CD4-positive, alpha-beta T cell treated with Interleukin-4 for 1 hour (primary cell): ENCODE measurements at places on chromosomes 7 and 10.
A peak's percentile ranks its signal among the peaks of the same experiment; 100 is the strongest.

GRCh38 chr10:99427566-99428190 is 2.7 kb downstream of the GOT1 start:
- no peak for DNase-seq

DNA sequence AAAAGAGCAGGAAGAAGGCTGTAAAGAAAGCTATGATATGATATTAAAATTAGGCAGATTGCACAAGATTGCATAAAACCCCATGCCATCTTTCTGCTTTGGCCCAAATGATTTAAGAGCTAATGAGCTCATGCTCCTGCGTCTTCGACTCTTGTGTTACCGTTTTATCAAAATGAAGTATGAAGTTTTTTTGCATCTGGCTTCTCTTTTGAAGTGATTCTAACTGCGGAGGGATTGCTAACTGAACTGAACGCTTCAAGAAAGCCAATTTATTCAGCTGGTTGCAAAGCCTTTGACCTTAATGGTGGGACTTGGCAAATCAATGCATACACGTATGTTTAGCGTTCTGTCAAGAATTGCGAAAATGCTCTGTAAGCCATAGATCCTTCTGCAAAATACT is 282.9 kb downstream of the TWIST1 start:
- no peak for DNase-seq

GRCh38 chr10:132403511-132404168 is 6.6 kb downstream of the PWWP2B start:
- DNase-seq: no peak

DNA sequence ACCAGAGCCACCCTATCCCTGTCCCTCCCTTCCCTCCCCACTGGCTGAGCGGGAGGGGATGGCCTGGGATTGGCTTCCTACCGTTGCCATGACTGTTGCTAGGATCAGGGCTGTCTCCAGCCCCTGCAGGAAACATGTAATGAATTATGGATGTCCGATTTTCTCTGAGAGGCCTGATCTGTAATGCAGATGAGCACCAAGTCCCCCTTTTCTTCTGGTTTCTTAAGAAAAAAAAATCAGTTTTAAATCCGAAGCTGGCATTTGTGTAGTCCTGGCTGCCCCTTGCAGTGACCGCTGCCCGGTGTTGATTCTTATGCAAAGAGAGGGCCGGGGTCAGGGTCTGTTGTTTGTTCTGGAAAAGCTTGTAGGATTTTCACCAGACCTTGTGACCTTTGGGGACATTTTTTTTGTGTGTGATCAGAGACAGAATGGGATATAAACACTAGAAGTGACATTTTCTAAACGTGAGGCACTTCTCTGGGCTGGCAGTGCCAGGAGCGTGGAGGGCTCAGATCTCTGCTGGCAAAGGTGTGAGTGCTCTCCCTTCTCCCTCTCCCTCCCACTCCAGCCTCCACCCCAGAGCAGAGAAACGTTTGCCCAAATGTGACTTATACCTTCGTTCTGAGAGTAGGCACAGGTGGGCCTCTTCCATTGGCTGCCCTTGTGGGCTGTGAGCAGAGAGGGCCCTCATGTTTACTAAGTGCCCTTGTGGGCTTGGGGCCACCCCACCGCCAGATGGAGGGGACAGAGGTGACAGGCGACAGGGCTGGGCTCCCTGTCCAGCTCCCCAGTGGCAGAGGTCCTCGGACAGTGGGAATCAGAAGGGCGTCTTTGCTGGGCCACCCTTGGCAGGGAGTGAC is 127.5 kb downstream of the DNAJB6 start:
- no peak for DNase-seq

DNA sequence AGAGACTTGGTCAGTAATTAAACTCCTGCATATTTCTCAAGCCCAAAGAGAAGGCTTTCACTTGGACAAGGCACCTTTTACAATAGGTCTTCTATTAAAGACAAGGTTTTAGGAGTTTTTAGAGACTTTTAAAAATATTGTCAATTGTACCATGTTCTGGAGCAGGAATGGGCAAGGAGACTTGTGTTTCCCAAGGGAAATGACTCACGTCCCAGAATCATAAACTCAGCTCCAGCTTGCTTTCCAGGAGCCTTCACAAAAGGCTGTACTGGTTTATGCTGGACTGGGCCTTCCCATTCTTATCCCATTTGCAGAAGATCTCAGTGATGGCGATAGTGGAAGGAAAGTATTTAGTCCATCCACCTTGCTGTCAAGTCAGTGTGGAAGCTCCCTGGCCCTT is 7.8 kb upstream of the GLI3 start:
- DNase-seq: no peak

DNA sequence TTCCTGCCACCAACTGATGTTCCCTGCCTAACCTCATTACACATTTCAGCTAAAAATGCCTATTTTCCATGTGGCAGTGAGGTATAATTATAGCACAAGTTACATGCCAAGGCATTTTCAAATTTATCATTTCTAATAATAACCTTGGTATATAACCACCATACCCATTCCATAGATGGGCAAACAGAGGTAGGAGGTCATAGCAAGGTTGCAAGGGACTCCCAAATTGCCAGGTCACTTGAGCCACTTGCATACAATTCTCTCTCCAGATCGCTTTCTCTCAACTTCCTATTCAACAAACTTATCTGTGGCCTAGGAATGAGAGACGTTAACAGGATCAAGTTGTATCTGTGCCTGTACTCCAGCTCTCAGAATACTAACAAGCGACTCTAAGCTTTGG is 108.3 kb downstream of the ATXN7L1 start:
- no peak for DNase-seq

DNA sequence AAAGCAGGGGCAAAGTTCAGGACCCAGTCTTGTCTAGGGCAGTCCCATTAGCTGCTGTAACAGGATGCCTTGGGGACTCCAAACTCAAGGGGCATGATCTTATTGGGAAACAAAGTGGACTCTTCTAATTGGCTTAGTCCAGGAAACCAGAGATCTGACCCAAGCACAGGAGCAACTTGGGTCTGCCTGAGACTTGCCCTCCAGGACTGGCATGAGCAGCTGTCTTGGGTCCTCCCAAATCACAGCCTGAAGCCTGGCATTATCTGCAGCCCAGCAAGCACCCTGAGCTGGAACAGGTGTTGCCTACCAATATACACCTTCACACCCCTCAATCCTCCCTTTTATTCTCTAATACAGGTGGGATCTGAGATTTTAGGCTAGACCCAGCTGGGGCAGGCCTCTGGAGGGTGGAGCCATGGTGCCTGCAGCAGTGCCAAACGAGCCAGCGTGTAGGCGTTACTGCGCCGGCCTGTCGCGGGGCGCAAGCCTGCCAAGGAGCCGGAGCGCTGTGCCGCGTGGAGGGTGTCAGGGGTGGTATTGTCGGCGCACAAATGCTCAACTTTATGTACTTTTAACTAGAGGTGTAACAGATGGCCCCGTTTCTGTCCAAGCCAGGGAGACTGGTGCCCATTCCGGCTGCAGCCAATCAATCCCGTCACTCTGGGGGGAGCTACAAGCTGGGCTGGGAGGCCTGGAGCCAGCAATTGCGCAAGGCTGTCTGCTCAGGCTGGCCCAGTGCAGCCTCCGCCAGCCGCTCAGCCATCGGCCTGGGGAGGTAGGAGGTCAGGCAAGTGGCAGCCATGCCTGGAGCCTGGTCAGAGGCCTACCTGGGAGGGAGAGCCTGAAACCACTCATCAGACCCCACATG is 12.8 kb upstream of the LBX1 start:
- no peak for DNase-seq

DNA sequence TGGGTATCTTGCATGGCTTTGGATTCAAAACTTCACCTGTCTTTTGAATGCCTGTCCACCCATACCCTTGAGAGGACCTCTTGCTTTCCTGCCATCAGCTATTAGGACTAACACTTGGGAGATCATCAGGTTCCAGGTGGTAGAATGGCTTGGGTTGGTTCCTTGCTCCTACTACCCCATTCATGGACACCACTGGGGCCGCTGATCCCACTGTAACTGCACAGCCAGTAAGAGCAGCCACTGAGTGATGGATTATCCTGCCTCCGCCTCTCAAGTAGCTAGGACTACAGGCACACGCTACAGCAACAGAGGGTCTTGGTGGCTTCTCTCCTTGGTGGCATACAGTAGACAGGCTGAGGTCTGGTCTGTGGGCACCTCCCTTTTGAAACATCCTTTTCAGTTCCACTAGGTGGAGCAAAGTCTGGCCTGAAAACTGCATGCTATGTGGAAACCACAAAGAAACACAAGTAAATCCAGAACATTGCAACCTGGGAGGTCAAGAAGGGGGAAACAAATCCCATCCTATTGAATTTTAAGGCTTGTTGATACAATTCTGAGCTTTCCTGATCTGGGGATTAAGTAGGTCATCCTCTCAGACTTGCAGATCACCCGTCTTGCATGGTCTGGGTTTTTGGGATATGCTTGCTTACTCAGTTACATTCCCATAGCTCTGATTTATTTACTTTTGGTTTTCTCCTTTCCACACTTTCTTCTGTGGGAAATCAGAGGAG is 9.4 kb downstream of the WBP1L start:
- DNase-seq: peak; percentile 22

- DNase-seq: no peak
Measured at GRCh38 chr7:43694399-43694748, 34.9 kb downstream of the COA1 start.

DNA sequence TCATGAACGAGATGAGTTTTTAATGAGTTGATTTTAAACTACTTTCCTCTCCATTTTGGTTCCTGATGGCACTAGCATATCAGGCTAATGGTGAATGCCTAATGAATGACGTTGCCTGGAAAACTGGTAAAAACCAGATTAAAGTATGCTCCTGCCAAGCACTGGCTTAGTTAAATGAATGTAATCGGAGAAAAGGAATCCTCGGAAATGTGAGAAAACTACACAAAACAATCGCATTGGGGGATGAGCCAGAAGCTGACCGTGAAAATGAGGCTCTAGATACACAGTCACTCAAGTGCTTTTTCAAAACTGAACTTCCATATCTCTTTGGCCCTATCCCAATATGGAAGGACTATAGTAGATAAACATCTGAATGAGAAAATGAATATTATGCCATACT is 153.8 kb upstream of the COL1A2 start:
- DNase-seq: no peak

DNA sequence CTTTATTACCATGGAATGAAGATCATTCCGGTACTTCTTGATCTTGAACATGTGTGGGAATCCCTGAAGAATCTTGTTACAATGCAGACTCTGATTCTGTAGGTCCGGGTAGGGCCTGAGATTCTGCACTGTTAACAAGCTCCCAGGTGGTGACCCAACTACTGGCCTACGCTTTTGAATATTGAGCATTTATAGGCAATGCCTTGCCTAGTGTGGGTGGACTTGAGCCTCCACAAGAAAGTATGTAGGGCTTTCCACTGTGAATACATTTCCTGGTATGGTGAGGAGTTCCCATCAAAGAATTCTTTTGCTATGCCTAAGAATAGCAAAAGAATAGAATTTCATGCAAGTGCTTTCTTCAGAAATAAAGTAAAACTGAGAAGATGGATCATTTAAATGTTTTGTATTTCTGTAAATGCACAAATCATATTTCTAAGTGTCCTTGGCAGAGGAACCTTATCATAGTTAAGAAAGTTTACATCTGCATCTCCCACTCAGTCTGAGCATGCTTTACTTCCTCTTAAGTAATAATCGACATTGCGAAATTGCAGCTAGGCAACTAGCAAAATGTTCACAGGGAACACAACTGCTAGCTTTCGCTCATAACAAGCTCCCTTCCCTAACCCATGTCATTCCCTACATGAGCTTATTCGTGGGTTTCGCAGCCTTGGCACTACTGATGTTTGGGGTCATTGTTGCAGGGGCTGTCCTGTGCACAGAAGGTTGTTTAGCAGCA is 71.4 kb downstream of the AHR start:
- peak; percentile 17 for DNase-seq

- no peak for DNase-seq
Measured at GRCh38 chr7:23247046-23247602, 549 bp downstream of the GPNMB start.

- no peak for DNase-seq
Measured at GRCh38 chr7:3634396-3634795, 333.3 kb downstream of the SDK1 start.

GRCh38 chr10:125936331-125936730 is 40.0 kb downstream of the FANK1 start:
- no peak for DNase-seq

- no peak for DNase-seq
Measured at GRCh38 chr10:72009425-72010081, 45.4 kb downstream of the CHST3 start.

DNA sequence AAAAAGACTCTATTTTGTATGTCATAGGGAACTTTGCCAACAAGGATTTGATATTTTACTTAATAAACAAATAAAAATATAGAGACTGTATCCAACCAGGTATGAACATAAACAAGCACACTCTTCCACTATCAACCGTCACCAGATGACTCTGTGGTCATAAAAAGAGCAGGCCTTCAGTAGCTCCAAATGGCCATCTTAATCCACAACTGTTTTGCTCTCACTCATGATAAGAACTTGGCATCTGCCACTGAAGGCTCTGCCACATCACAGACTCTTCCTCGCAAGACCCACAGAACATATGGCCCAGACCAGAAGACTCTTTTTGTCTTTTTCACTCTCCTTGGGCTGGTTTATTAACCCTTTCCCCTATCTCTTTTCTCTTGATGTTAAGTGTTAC is 98.7 kb upstream of the POM121L12 start:
- no peak for DNase-seq

GRCh38 chr7:3380886-3381685 is 80.0 kb downstream of the SDK1 start:
- DNase-seq: no peak

- no peak for DNase-seq
Measured at GRCh38 chr7:112400141-112400540, 50.1 kb upstream of the IFRD1 start.

GRCh38 chr10:132247943-132248342 is 59.8 kb downstream of the STK32C start:
- no peak for DNase-seq

DNA sequence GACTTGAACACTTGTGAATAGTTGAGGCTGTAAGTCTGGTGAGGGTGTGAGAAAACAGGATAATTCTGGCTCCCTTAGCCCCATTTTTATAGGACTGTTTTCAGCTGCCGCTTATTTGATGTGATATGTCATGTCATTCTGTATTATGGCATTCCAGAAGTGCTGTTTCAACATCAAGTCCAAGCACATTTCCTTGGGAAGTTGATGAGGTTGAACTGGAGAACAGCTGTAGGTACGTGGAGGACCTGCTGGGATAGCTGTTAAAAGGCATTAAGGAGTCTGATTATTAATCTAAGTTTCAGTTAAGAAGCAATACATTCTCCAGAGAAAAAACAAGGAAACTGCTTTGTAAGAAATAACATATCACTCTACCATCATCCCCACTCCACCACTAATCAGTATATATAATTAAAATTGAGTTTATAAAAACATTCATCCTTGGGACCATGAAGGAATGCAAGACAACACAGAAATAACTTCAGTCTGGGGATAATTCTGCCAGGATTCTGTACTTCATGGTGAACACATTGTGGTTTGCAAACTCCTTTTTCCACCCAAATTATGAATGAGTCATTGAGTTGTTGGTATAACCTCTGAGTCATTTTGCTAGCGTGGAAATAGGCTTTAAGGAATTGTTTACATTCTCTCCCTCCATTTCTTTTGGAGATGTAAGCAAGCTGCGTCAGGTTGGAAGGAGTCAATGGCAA is 39.9 kb upstream of the TMEM229A start:
- DNase-seq: no peak
